NCI-H1105 (cell line): ENCODE measurements at places on chromosomes 3 and 15.

- DNase-seq = no peak
Observed at GRCh38 chr3:17639765-17640164, 102.7 kb downstream of the TBC1D5 start.

DNA sequence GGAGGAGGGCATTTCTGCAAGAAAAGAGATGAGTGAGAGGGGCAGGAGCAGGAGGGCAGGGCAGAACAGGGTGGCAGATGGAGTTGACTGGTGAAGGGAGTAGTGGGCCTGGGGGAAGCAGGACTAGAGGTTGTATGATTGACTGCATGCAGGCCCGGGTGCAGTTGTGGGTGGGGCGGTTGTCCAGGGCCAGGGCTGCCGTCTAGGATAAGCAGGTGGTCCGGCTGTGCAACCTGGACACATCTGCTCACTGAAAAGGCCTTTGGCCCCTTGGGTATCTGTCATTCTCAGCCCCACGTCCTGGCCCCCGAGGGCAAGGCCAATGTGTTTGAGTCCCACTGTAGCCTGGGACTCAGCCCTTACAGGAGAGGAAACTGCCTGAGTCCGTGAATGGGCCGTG is 25.4 kb downstream of the ALS2CL start:
- no peak for DNase-seq

- DNase-seq = no peak
Observed at GRCh38 chr3:89889386-89889785, 782.0 kb downstream of the EPHA3 start.

- no peak for DNase-seq
Observed at GRCh38 chr3:87358066-87358465, 81.7 kb upstream of the POU1F1 start.

- DNase-seq = no peak
Observed at GRCh38 chr15:60660290-60661051, 181.5 kb upstream of the ICE2 start.

DNA sequence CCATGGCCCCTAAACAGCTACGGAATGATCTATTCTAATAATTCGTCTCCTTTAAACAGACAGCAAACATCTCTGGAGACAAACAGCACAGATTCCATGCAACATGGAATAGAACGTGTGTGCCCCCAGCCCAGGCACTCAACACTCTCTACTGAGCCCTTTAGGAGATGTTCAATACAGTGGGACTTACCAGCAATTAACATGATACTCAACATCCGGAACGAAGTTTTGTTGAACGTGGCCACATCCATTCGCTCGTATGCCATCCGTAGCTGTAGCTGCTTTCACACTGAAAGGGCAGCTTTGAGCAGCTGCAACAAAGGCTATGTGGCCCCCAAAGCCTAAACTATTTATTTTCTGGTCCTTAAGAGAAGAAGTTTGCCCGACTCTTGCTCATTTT is 3.5 kb downstream of the ADAMTS17 start:
- DNase-seq = no peak

- DNase-seq = no peak
Observed at GRCh38 chr3:58529516-58530353, 7.3 kb downstream of the ACOX2 start.

DNA sequence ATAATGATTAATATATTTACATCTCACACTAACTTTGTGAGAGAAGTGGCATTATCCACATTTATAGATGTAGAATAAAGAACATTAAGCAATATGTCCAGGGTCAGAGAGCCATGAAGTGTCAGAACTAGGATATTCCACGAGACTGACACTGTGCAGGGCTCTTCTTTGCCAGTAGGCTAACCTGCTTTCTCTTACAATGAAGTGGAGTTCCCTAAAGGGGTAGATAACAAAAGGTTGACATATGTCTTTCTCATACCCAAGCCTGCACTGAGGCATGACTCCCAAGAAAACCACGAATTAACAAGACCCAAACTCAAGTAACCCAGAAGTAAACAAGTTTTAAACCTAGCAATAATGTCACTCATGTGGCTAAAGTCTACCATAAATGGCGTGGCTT is 191.5 kb upstream of the SLC2A2 start:
- DNase-seq = no peak

DNA sequence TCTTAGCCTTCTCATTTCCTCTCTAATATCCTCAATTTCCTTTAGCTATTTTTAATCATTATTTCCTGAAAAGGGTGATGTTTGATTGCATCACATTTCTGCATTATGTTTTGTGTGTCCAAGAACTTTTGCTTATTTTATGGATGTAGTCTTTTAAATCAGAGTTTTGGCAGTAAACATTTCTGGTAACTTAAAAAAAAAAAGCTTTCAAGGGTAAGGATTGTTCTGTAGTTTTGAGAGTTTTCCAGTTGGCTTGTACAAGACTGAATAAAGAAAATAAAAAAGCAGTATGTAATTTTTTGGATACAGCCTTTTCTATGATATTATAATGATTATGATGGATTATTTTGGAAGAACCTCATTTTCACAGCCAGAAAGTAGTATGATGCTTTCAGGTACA is 99.4 kb downstream of the DHX36 start:
- no peak for DNase-seq

- no peak for DNase-seq
Observed at GRCh38 chr3:58355179-58355578, 22.5 kb downstream of the PXK start.

DNA sequence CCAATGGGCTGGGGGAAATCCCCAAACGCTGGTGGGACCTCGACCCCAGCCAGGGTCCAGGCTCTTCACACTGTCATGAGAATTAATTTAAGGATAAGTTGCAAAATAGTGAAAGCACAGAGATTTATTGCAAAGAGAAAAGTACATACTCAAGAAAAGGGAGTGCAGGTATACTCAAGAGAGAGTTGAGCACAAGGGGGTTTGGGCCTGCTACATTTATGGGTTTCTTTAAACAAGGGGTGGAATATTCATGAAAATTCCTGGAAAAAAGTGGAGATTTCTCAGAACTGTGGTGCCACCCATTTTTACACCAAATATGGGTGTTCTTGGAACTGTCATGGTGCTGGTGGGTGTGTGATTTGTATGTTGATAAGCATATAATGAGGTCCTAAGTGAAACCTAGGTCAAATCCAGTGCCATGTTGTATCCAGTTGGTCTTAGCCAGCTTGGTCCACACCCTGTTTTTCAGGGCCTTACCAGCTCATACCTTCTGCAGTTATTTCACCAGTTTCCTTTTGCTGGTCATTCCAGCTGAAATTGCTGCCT is 32.6 kb upstream of the NEO1 start:
- DNase-seq = no peak

- no peak for DNase-seq
Observed at GRCh38 chr15:85625166-85625830, 169.4 kb downstream of the KLHL25 start.

GRCh38 chr3:108103040-108103751 is 12.4 kb upstream of the CD47 start:
- DNase-seq = no peak

- DNase-seq = no peak
Observed at GRCh38 chr3:47456984-47457383, 18.8 kb downstream of the SCAP start.
